ENCODE measurements at places on chromosomes 12 and 14. TPM values are rescaled to one million over a fixed set of nuclear protein-coding genes. Genes with fewer than 3 reads are reported as not detected.

Gene PIK3C2G
- total RNA-seq: not detected

Gene FAM181A
- not detected for total RNA-seq

Gene SLC25A47
- not detected for total RNA-seq

Gene SERPINA12
- not detected for total RNA-seq

Gene PZP
- not detected for total RNA-seq

Gene C12orf43
- total RNA-seq: 30.3 TPM

- no peak for DNase-seq
- peak overlapping the region; percentile 56 for H3K4me3 ChIP-seq
- H3K27me3 ChIP-seq: 0 out of 2 replicates have a peak, but pooled peaks cover 2% of the 10 kb centered on the region
- peaks cover 9% of the 10 kb centered on the region for H3K4me1 ChIP-seq
Observed at GRCh38 chr12:57865084-57865751, 18.7 kb upstream of the CTDSP2 start.

GRCh38 chr12:694734-695503 is 31.7 kb upstream of the NINJ2 start:
- peaks cover 4% of the 10 kb centered on the region for H3K4me1 ChIP-seq
- no peak overlapping the region for H3K4me3 ChIP-seq
- no peaks in the 10 kb centered on the region for H3K27me3 ChIP-seq
- H3K36me3 ChIP-seq: no peaks in the 10 kb centered on the region

GRCh38 chr12:64218597-64218996 is 3.5 kb downstream of the KICS2 start:
- H3K27me3 ChIP-seq: no peaks in the 10 kb centered on the region
- no peak overlapping the region for H3K4me3 ChIP-seq
- no peak overlapping the region for H3K27ac ChIP-seq
- DNase-seq: no peak
- peaks cover 6% of the 10 kb centered on the region for H3K36me3 ChIP-seq
- peaks cover 50% of the 10 kb centered on the region for H3K4me1 ChIP-seq

- H3K4me1 ChIP-seq: no peaks in the 10 kb centered on the region
- no peaks in the 10 kb centered on the region for H3K36me3 ChIP-seq
- no peak for DNase-seq
- no peak overlapping the region for H3K27ac ChIP-seq
Observed at GRCh38 chr14:70289138-70289537, 70.3 kb downstream of the COX16 start.

GRCh38 chr12:112590281-112590680 is 171.5 kb downstream of the PTPN11 start:
- no peaks in the 10 kb centered on the region for H3K36me3 ChIP-seq
- no peak overlapping the region for H3K27ac ChIP-seq
- no peaks in the 10 kb centered on the region for H3K4me1 ChIP-seq

DNA sequence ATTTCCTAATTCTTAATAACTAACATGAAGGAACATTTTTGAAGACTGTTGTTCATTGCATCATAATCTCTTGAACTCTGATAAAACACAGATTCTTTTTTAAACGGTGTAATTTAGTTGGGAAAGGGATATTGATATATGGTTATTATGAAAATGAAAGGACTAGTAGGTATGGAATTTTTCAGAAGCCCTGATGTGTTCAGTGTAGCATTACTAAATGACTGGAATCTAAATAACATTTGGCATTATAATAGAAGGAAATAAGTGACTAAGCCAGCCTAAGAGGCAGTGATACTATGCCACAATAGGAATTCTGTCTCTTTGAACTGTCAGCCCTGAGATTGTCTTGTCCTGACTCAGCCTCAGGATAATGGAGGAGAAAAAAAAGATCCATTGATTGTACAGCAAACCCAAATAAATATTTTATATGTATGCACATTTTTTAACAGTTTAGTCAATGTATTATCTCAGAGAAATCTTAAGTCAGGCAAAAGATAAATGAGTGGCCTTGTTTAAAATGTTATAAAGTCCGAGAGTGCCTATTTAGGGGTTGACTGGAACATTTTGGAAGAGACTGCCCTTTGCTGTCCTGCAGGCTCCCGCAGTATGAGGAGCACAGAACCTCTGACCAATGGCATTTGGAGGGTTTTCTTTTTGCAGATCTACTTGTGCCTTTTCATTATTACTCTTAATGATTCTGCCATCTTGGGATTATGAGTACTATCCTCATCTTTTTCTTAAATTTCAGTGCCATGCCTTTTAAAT is 271.2 kb downstream of the EGLN3 start:
- DNase-seq: no peak
- no peak overlapping the region for H3K4me3 ChIP-seq
- H3K36me3 ChIP-seq: no peaks in the 10 kb centered on the region
- peak overlapping the region; percentile 87 for H3K27ac ChIP-seq
- H3K4me1 ChIP-seq: peaks cover 85% of the 10 kb centered on the region
- no peaks in the 10 kb centered on the region for H3K27me3 ChIP-seq

GRCh38 chr12:89863493-89863938 is 154.9 kb upstream of the ATP2B1 start:
- peaks cover 15% of the 10 kb centered on the region for H3K4me1 ChIP-seq
- H3K27me3 ChIP-seq: no peaks in the 10 kb centered on the region
- peak overlapping the region; percentile 49 for H3K4me3 ChIP-seq
- 0 out of 2 replicates have a peak overlapping the region, but pooled peaks have one; percentile 10 for H3K27ac ChIP-seq
- peak; percentile 55 for DNase-seq

DNA sequence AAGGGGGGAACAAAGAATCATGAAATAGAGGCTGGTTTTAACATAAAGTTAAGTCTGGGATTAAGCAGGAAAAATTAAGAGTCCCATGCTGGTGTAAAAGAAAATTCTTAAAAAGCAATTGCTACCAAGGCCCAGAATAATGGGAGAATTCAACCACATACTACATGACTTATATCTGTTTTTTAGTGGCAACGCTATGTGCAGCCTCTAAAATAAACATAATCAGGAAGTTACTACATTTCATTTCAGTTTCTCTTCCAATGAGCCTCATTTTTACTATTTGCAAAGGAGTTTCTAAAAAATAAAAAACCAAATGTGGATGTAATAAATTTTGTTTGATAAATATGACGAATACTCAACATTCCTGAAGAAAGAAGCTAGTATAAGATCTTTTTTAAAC is 58.1 kb downstream of the CPNE8 start:
- no peak overlapping the region for H3K27ac ChIP-seq
- DNase-seq: no peak
- no peaks in the 10 kb centered on the region for H3K27me3 ChIP-seq
- H3K4me1 ChIP-seq: no peaks in the 10 kb centered on the region

DNA sequence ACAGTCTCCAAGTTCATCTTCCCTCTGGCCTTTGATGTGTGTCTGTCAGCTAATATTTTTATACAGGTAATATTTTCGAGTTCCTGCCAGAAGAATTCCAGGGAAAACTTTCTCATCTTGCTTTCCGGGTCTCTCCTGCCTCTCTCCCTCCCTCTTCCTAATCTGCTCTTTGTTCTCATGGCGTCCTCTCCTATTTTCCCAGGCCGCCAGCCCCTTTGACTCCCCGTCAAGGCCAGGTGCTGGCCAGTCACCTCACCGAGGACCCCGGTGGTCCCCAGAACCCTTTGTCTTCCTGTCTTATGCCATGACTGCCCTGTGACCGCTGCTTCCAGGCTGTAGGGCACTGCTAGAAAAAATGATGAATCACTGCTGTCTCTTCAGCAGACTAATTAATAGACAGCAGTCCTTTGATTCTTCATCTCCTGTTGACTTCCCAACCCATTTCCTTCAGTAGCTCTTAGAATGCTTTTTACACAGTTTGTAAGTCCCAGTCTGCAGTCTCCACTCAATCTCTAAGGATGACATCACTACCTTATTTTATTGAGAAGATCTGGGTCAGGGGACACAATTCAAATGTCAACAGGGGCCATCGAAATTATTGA is 40.7 kb downstream of the PPFIBP1 start:
- H3K27ac ChIP-seq: no peak overlapping the region
- H3K4me3 ChIP-seq: no peak overlapping the region
- H3K36me3 ChIP-seq: no peaks in the 10 kb centered on the region

DNA sequence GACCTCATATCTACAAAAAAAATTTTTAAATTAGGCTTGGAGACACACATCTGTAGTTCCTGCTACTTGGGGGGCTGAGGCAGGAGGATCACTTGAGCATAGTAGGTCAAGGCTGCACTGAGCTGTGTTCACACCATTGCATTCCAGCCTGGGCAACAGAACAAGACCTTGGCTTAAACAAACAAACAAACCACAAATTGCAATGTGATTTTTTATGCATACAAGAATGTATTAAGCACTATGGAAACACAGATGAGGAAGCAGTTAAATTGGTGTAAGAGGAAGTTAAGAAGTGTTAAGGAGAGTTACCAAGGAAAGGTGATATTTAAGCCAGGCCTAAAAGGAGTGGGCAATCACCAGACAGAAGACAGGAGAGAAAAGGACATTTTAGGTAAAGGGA is 83.6 kb upstream of the HECTD1 start:
- peak; percentile 58 for DNase-seq
- peaks cover 15% of the 10 kb centered on the region for H3K4me1 ChIP-seq
- no peak overlapping the region for H3K4me3 ChIP-seq

DNA sequence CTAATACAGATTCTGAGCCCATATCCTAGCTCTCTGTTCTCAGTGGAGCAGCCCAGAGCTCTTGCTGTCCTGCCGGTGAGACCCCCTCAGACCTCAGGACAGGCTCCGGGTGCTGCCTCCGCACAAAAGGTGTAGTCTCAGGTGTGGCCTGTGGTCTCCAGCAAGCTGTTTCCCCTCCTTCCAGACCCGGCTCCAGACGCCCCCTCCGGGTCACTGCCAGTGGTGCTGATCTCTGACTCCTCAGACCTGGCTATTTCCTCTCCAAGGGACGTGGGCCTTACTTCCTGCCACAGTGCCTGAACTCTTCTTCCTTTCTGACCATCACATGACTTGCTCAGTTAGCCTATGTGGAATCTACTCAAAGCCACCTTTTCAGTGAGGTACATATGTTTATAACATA is 337.5 kb downstream of the GLT1D1 start:
- H3K4me3 ChIP-seq: no peak overlapping the region
- no peaks in the 10 kb centered on the region for H3K4me1 ChIP-seq
- no peaks in the 10 kb centered on the region for H3K36me3 ChIP-seq
- DNase-seq: no peak

GRCh38 chr12:76032043-76032981 is 736 bp upstream of the PHLDA1 start:
- peaks cover 13% of the 10 kb centered on the region for H3K36me3 ChIP-seq
- peak overlapping the region; percentile 88 for H3K4me3 ChIP-seq

GRCh38 chr12:77968571-77968970 is 137.9 kb downstream of the NAV3 start:
- H3K27me3 ChIP-seq: no peaks in the 10 kb centered on the region
- no peak overlapping the region for H3K27ac ChIP-seq
- no peaks in the 10 kb centered on the region for H3K4me1 ChIP-seq
- DNase-seq: no peak
- no peaks in the 10 kb centered on the region for H3K36me3 ChIP-seq

DNA sequence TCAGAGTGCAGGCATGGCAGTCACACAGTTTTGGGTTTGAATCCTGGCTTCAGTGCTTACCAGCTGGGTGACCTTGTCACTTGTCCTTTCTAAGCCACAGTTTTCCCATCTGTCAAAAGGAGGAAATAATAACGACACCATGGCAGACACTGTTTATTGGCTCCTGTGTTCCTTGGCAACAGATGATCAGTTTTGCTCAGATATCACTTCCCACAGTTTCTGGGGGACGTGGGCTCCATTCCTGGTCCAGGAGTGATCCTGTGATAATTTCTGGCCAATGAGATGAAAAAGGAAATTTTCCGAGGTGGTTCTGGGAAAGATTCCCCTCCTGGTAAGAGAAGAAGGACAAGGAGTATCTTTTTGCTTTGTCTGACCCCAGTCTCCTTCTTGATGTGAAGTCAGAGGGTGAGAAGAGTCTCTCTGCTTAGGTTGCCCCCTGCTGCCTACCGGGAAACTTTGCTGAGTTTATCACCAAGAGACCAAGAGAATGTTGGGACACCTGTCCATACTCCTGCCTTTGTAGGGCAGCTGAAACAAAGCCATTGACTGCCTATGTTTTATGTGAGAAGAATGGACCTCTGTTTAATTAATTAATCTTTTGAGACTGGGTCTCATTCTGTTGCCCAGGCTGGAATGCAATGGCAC is 178.9 kb upstream of the NRXN3 start:
- H3K36me3 ChIP-seq: no peaks in the 10 kb centered on the region
- peak; percentile 66 for DNase-seq

GRCh38 chr12:7879246-7879645 is 6.5 kb upstream of the SLC2A14 start:
- no peaks in the 10 kb centered on the region for H3K4me1 ChIP-seq
- H3K36me3 ChIP-seq: no peaks in the 10 kb centered on the region
- H3K27me3 ChIP-seq: no peaks in the 10 kb centered on the region
- no peak overlapping the region for H3K27ac ChIP-seq

GRCh38 chr12:124804011-124804621 is 59.5 kb downstream of the SCARB1 start:
- H3K4me1 ChIP-seq: no peaks in the 10 kb centered on the region
- no peak overlapping the region for H3K4me3 ChIP-seq
- no peak overlapping the region for H3K27ac ChIP-seq

DNA sequence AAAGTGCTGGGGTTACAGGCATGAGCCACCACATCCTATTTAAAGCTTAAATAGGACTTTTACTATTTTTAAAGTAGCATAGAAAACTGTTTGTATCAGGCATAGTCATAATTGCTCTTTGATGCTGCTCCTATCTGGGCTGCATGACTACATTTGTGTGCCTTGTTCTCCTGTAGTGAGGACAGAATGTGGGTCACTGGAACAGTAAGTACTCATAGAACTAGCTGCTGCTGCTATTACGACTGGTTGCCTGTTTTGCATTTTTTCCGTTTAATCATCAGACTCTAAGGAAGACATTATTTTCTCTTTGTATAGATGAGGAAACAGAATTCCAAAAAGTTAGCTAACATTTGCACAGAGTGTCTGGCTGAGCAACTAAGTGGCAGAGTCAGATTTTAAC is 42.8 kb downstream of the ZC3H14 start:
- H3K27me3 ChIP-seq: no peaks in the 10 kb centered on the region
- H3K4me3 ChIP-seq: no peak overlapping the region
- H3K36me3 ChIP-seq: peaks cover 90% of the 10 kb centered on the region

GRCh38 chr12:43763769-43764168 is 5.0 kb downstream of the IRAK4 start:
- peaks cover 9% of the 10 kb centered on the region for H3K36me3 ChIP-seq
- H3K4me3 ChIP-seq: no peak overlapping the region
- no peak overlapping the region for H3K27ac ChIP-seq
- no peak for DNase-seq

- H3K27me3 ChIP-seq: no peaks in the 10 kb centered on the region
- peaks cover 29% of the 10 kb centered on the region for H3K4me1 ChIP-seq
- no peak overlapping the region for H3K4me3 ChIP-seq
- DNase-seq: no peak
- H3K36me3 ChIP-seq: no peaks in the 10 kb centered on the region
Observed at GRCh38 chr12:632102-632696, 31.0 kb downstream of the NINJ2 start.

DNA sequence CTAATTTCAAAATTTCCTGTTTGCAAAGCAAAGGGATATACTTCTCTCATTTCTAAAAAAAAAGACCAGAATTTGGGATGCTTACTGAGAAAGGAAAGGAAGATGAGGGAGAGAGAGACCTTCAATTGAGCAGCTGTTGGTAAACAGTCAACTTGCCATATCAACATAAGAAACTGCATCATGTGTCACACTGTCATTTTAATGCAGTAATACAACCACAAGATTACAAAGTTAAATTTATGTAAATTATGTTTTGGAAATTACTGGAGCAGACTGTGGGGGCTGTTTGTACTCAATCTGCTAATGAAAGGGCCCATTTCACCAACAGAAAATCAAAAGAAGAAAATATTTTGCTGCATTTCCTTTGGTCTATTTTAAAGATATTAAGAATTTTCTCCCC is 370.4 kb upstream of the TMPO start:
- no peak for DNase-seq
- H3K4me1 ChIP-seq: no peaks in the 10 kb centered on the region
- H3K27me3 ChIP-seq: no peaks in the 10 kb centered on the region
- H3K27ac ChIP-seq: no peak overlapping the region
- H3K36me3 ChIP-seq: no peaks in the 10 kb centered on the region
- no peak overlapping the region for H3K4me3 ChIP-seq
